ENCODE measurements at places on chromosomes 2 and 18. TPM values are rescaled to one million over a fixed set of nuclear protein-coding genes. Genes with fewer than 3 reads are reported as not detected.

Gene FEV
- total RNA-seq = not detected

Gene SLC9A4
- total RNA-seq = 0.13 TPM

Gene ALPP
- total RNA-seq = not detected

Gene ERBB4
- under 0.01 TPM for total RNA-seq

Gene RAB10
- total RNA-seq = 308 TPM

Gene RGPD3
- 0.26 TPM for total RNA-seq

Gene MTX2
- total RNA-seq = 22.0 TPM

Gene SPP2
- not detected for total RNA-seq

DNA sequence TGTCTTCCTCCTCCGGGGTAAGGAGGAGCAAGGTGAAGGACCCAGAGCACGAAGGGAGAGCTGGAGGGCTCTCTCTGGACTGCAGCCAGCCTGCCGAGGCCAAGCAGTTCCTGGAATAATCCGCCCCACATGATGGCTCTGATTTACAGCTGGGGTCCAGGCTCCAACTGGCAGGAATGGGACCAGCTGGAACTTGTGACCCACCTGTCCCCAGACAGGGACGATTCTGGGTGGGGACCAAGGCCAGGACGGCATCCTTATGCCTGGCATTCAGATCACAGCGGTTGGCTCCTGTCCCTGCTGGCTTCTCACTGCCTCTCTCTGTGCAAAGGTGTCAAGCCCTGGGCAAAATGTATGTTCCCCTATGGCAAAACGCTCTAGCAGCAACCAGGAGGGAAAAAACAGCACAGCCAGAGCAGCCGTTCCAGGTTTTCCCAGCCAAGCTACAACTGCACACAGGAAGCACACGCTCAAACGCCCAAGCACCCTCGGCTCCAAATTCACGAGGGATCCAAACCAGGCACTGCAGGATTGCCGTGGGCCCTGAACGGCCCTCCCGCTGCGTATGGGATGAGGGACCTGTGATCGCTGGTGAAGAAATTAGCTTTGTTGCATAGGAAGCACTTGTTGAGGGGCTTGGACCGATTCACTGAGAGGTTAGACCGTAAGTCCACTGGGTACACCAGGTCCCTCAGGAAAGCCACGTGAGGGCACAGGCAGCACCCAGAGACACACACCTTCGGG lies 35.8 kb downstream of the FAM178B start:
- DNase-seq = no peak

DNA sequence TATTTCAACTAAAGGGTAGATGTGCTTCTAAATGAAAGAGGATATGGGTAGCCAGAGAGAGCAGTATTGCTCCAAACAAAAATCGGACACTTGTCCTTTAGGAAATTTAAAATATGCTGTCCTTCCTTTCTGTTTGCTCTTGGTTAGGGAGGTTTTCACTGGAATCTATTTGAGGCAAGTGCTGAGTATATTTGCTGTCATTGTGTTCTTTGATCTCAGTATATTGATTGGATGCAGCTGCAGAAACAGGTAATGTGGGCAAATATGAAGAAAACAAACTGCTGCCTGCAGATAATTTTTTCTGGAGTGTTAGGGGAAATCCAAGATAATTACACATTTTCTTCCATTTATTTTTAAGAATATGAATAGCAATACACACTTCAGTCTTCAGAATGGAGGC lies 410.2 kb downstream of the NCKAP5 start:
- DNase-seq = no peak

DNA sequence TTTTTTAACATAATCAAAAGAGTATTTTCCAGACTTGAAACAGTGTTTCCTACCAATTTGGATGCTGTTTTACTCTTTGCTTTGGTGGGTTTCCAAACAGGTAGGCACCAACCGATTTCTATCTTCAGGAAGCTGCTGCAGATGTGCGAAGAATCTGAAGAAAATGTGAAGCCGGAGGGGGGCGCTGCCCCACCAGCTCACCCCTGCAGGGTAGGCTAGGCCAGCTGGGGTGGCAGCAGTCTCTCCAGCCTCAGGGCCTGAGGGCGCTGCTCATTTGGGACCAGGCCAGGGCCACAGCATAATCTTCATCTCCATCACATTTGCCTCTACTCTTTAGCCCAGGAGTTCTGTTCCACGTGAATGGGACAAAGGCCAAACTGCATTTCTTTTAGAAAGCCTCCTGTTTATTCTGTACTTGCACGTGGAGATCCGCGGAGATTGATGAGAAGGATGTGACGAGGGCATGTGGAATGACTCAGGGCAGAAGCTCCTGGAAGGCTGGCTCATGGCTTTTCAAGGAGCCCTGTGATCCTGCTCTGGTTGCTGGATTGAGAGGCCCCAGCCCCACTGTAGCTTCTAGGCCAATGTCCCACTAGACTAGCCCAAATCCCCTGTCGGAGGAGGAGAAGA lies 84.2 kb upstream of the FAM136A start:
- DNase-seq = peak; percentile 52

GRCh38 chr2:143347271-143347695 lies 218.1 kb downstream of the ARHGAP15 start:
- no peak for DNase-seq

DNA sequence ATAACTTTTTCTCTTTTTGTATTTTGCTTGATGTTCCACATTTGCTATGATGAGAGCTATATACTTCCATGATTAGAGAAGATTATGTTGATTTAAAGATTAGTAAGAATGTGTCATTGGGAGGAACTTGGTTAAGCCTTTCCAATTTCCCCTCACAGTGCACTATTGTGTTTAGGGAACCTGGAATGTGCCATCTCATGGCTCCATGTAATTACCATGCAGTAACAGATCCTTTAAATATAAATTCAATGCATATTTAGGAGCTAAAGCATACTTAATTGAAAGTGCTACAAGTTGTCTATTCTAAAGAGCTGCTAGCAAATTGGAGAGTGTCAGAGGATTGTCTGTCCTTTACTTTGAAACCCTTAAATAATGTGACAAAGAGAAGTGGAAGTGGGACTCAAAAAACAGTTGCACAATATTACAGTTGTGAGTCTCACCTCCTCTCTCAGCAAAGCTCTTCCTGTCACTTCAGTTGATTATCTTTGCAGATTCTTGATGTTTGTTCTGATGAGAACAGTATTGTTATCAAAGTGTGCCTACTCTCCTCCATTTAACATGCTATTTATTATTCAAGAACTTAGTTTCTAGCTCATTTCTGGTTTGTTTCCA lies 1162.7 kb upstream of the ZEB2 start:
- peak; percentile 92 for DNase-seq

DNA sequence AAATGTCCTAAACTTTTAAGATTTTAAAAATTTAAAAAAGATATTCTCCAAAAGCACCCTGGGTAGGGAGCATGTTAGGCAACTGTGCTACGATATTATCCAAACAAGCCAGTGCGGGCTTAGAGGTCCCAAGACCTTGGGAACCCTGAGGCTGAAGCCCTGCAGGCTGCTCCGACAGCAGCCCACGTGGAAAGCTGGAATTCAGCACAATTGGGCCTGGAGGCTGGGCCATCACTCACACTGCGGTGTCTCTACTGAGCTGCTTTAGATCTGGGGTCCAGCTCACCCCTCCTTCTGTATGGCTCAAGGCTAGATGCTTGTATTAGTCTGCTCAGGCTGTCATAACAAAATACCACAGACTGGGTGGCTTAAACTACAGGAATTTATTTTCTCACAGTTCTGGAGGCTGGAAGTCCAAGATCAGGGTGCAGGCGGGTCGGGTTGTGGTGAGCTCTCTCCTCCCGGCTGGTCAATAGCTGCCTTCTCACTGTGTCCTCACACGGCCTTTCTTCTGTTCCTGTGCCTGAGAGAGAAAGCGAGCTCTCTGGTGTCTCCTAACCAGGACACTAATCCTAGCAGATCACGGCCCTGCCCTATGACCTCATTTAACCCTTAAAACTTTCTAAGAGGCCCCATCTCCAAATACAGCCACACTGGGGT lies 42.5 kb downstream of the DPYSL5 start:
- DNase-seq = no peak

GRCh38 chr2:28155627-28156026 lies 237.0 kb upstream of the FOSL2 start:
- no peak for DNase-seq

- DNase-seq = peak; percentile 65
These were observed 22.1 kb upstream of the CRIM1 start for GRCh38 chr2:36333350-36334012.

DNA sequence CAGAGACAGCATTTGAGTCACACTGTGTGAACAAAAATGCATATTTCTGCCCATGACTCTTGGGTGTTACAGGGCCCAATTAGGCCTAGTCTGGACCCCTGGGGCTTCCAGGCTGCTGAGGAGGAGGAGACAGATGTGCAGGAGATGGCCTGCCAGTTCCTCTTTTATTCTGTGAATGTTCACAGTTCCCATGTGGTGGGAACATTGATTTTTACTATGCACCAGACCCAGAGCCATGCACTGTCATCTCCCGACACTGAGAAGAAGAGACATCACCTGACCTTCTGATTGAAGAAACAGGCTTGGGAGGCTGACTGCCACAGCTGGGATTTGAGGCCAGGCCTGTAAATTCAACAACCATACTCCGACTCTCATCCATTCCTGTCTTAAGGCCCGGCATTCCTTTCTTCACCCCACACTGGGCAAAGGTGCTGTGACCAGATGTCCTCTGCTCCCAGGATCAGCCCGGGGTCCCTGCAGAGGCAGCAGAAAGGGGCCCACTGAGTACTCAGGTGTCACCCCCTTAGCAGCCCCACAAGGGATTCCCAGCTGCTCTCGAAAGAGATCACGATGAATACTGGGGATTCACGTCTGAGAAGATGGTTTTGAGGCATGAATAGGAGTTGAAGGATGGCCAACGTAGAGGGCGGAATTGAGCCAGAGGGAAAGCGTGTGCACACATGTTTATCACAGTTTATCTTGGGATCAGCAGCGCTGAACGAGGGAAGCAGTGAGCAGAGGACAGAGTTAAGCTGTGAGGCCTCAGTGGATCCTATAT lies 3.6 kb upstream of the TFCP2L1 start:
- no peak for DNase-seq

GRCh38 chr18:73511771-73512503 lies 635.7 kb downstream of the FBXO15 start:
- DNase-seq = no peak

DNA sequence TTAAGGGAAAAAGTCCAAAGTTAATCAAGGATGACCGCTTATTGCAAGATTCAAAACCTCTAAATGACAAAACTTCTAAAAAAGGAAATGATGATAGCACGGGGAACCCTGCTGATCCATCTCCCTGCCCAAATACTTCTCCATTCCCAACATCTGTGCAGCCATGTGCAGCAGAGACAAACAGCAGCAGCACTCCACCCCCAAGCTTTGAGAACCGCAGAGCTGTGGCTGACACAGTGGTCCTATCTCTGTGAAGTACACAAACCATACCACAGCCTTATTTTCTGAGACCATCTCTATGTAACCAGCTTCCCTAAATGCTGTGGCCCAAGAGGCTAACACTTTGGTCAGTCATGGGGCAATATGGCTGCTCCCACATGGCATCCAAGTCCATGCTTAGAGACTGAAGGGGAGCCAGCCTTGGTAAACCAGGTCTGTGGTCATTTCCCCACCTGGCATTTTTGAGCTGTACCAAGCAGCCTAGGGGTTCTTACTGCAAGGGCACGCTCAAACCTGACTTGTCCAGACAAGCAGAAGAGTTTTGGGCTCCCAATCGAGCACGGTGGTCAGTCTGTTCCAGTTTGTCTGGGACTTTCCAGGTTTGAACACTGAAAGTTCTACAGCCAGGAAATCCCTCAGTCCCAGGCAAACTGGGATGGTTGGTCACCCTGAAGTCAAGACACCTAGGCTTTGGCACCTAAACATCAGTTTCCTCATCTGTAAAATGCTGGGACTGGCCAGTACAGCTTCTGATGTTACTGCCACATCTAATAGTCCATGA lies 17.1 kb upstream of the NFE2L2 start:
- DNase-seq = peak; percentile 64

DNA sequence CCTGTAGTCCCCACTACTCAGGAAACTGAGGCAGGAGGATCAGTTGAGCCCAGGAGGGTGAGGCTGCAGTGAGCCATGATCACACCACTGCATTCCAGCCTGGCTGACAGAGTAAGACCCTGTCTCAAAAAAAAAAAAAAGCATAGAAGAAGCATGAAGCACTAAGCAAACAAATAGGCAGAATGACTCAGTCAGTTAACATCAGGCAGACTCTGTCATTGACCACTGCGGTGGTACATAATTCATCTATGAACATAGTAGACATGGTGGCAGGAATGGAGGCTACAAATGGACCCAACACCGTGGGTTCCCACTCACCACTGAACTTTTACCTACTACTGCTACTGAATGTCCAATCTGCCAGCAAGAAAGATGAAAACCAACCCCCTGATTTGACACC lies 7.6 kb upstream of the ASXL2 start:
- peak; percentile 93 for DNase-seq
